ENCODE measurements at places on chromosomes 13 and 19.

GRCh38 chr13:76425935-76426334 is 460.3 kb downstream of the KCTD12 start:
- no peak for DNase-seq

DNA sequence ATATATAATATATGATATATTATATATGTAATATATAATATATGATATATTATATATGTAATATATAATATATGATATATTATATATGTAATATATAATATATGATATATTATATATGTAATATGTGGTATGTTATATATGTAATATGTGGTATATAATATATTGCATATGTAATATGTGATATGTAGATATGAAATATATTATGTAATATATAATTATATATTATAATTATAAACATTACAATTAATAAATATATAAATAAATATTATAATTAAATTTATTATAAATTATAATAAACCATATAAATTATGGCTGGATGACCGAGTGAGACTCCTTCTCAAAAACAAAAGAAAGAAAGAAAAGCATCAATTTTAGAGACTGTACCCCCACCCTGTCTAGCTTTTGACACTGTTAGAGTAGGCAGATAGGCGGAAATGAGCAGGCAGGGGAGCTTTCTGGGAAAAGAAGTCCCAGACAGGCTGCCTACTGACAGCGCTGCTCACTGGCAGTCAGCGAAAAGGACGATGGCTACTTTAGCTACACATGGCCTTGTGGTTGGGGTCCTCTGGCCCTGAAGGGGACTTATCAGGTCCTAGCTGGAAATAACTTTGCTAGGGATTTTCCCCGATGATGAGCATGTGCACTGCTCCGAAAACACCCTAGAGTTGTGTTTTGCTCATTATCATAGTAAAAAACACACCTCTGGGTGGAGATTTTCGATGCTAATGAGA is 19.7 kb downstream of the C3 start:
- no peak for DNase-seq

DNA sequence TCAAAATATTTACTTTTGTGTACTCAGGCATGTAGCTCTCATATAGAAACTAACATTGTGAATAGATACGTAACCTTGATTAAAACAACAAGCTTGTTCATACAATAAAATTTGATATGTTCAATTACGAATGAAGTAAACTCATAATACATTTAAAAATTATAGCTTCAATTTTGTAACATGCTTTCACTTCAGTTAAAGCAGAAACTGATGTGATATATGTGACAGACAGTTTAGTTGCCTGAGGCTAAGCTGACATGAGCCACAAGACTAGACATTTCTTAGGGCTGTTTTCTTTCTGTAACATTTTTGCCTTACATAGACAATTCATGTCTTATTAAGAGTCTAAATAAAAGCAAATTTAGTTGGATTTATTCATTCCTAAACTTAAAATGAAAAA is 526.0 kb downstream of the PCDH9 start:
- no peak for DNase-seq

DNA sequence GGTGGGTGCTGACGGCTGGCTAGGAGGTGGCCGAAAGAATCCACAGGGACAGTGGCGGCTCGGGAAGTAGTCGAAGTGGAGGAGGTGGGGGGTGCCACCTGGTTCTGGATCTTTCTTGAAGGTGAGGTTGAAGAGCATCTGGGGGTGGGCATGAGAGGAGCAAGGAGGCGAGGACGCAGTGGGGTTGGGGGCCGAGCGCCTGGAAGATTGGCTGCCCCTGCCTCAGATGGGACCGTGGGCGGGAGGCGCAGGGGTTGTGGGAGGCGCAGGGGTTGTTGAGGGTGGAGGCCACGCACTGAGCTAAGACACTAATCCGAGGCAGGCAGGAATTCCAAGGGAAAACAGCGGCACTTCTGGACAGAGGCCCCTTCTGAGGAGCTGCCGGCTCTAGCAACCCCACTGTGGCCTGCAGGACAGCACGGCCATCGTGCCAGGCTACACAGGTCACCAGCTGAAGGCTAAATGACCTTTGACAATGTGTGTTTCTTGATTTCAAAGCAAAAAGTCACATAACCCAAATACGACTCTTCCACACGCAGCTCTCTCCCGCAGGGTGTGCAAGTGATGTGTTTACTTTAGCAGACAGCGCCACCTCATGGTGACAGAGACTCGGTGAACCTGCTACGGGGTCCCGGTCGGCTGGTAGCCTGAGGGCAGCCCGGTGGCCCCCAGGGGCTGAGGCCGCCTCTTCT is 44.1 kb upstream of the RANBP3 start:
- peak; percentile 96 for DNase-seq

DNA sequence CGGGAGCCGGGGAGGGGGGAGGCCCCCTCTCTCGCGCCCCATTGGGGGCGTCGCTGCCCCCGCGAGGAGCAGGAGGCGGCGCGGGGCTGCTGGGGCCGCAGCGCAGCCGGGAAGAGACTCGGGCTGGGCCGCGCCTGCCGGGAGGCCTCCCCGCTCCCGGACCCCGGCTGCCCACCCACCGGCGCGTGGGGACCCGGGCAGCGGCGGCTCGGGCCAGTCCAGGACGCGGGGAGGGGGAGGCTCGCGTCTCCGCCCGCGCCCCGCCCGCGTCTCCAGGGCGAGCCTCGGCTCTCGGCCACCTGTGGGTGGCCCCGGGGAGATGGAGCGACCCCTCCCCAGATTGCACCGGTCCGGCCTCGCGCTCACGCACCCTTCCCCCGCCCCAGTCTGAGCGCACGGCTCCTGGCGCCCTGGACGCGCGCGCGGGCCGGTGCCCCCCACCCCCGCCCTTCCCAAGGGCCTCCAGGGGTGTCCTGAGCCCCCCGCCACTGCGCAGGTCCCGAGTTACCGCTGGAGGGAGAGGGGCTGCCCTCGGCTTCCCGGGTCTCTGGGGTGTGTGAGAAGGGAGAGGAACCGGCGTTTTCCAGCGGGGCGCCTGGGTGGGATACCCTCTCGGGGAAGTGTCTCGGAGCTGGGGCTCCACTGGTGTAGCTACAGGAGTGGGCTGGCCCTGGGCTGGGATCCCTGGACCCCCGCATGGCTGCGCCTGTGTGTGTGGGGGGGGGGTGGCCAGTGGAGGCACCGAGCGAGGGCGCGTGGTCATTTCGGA is 645 bp downstream of the PALM start:
- peak; percentile 77 for DNase-seq

- DNase-seq, result no peak
These were observed 58.0 kb upstream of the IRS2 start for GRCh38 chr13:109844396-109844795.

DNA sequence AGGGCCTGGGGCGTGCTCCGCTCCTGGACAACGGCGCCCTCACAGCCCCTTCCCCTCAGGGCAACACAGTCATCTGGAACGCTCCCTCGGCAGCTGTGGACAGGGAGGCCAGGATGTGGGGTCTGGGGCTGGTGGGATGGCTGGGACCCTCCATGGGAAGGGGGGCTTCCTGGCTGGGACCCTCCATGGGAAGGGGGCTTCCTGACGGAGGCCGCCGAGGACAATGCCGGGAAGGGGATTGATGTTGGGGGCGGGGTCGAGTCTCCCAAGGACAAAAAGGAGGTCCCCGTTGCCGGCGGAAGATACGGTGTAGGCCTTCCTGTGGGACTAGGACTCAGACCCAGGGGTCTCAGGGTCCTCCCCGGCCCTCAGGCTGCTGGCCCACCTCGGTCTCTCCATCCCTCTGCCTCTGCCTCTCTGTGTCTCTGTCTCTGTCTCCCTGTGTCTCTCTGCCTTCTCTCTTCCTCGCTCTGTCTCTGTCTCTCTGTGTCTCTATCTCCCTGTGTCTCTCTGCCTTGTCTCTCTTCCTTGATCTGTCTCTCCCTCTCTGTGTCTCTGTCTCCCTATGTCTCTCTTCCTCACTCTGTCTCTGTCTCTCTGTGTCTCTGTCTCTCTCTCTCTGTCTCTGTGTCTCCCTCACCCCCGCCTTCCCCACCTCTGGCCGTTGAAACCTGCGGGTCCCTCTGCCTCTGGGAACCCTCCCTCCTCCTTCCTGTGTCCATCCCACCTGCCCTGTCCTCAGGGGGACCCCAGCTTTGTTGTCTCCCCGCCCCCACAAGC is 2.7 kb upstream of the MADCAM1 start:
- DNase-seq, result peak; percentile 70

DNA sequence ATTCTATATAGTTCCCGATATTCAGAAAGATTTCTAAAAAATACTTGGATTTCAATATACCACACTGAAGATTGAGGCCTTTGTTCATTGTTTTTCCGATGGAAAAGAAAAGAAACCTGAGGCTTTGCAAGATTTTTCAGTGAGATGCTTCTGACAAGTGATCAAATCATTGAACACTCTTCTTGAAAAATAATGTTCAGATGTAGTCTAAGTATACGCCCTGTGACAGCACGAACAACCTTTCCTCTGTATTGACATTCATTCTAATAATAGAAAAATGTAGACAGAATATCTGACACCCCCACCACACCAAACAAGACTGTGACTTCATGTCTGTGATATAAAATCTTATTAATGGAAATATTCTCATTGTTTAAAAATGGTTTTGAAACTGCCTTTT is 650.7 kb upstream of the KLHL1 start:
- no peak for DNase-seq

- no peak for DNase-seq
These were observed 56.7 kb upstream of the MED4 start for GRCh38 chr13:48151363-48152161.

DNA sequence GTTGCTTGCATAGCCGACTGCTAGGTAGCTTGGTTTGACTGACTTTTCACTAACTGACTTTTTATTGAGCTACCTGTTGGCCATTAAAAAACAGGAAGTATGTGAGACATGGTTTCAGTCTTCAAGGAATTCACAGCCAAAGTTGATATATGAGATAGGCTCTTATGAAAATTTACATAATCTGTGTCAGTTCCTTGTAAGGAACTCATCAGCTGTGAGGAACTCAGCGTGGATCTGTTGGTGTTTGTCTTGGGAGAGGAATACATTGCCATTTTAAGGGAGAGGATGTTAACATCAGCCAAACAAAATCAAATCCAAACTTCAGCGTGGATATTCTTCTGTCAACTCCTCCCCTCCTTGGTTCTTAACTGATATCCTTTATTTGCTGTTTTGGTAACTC is 2.0 kb downstream of the RNF113B start:
- DNase-seq, result no peak

GRCh38 chr13:95044452-95045205 is 256.6 kb downstream of the ABCC4 start:
- DNase-seq, result no peak

GRCh38 chr19:39193803-39194202 is 3.0 kb upstream of the NCCRP1 start:
- DNase-seq, result no peak

GRCh38 chr13:63149375-63149774 is 1733.7 kb upstream of the PCDH20 start:
- no peak for DNase-seq

DNA sequence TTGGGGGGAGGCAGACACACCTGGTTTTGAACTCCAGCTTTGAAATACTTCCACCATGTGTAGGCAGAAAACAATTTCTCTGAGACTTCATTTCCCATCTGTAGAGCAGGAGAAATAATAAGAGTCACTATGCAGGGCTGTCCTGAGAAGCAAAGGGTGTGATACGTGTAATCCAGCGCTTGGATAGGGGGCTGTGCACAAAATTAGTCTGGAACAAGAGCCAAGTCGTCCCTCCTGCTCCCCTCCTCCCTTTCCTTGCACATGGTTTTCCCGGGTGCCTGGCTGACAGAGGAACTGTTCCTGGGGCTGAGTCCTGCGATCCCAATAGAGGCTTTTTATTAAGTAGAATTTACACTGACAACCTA is 29.6 kb upstream of the UBE2L5 start:
- no peak for DNase-seq

- no peak for DNase-seq
These were observed 94.3 kb downstream of the GPC6 start for GRCh38 chr13:93320942-93321341.

- no peak for DNase-seq
These were observed 20.3 kb downstream of the SMIM24 start for GRCh38 chr19:3459965-3460582.

GRCh38 chr19:2150794-2151338 is 500 bp downstream of the AP3D1 start:
- DNase-seq, result no peak

GRCh38 chr19:39407660-39408391 is 1.2 kb downstream of the ZFP36 start:
- peak; percentile 69 for DNase-seq

- peak; percentile 68 for DNase-seq
These were observed 65.1 kb upstream of the ARHGEF7 start for GRCh38 chr13:111049791-111050538.

DNA sequence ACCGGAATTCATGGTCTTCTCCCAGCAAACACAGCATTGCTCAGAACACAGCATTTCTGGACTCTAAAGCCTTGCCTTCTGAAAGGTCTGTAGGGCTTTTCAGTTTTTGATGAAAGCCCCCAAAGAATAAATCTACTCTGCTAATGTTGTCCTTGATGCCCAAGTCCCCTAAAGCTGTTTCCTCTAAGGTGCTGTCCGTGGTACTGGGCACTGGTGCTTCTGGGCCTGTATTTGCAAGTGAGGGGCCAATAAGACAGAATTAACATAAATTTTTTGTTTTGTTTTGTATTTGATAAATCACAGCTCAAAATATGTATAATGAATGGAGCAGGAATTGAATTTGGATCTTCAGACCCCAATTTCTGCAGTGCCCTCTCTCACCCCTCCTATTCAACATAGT is 12.1 kb upstream of the LGALS13 start:
- DNase-seq, result peak; percentile 7

- peak; percentile 87 for DNase-seq
These were observed 6.3 kb downstream of the REX1BD start for GRCh38 chr19:18594824-18595373.

GRCh38 chr13:25699056-25699455 is 327.3 kb downstream of the ATP8A2 start:
- no peak for DNase-seq

- no peak for DNase-seq
These were observed 172.9 kb downstream of the OXGR1 start for GRCh38 chr13:96821381-96821780.

DNA sequence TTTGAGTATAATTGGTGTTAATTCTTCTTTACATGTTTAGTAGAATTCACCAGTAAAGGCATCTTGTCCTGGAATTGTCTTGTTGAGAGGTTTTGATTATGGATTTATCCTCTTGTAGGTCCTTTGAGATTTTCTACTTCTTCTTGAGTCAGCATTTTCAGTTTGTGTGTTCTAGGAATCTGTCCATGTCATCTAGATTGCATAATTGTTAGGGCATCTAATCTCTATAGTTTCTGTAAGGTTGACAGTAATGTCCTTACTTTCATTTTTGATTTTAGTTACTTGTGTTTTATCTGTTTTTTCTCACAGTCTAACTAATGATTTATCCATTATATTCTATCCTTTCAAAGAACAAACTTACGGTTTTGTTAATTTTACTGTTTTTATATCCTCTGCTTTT is 492.0 kb downstream of the FGF9 start:
- DNase-seq, result no peak

Measured in H7 (cell line).